ENCODE measurements at places on chromosomes 7 and 10.
A peak's percentile ranks its signal among the peaks of the same experiment; 100 is the strongest.

GRCh38 chr10:131706952-131707351 lies 193.9 kb upstream of the PPP2R2D start:
- DNase-seq: no peak

DNA sequence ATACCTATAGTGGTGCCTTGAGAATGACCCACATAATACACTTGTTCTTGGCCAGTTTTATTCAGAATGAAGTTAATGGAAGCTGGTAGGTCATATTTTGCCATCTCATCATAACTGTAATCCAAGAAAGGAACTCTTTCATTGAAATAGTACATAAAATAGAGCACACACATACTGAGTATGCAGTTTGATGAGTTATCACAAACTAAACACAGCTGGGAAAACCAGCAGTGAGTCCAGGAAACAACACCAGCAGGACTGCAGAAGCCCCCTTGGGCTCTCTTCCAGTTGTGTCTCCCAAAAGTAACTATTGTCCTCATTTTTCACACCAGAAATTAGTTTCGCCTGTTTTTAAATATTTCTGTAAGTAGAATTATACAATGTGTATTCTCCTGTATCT lies 19.8 kb upstream of the CH25H start:
- no peak for DNase-seq

- no peak for DNase-seq
These were observed 6.0 kb downstream of the PDGFA start for GRCh38 chr7:513521-514166.

- DNase-seq: no peak
These were observed 84.3 kb downstream of the GLRX3 start for GRCh38 chr10:130220251-130221185.

GRCh38 chr7:91618776-91619765 lies 261.4 kb downstream of the MTERF1 start:
- DNase-seq: no peak

DNA sequence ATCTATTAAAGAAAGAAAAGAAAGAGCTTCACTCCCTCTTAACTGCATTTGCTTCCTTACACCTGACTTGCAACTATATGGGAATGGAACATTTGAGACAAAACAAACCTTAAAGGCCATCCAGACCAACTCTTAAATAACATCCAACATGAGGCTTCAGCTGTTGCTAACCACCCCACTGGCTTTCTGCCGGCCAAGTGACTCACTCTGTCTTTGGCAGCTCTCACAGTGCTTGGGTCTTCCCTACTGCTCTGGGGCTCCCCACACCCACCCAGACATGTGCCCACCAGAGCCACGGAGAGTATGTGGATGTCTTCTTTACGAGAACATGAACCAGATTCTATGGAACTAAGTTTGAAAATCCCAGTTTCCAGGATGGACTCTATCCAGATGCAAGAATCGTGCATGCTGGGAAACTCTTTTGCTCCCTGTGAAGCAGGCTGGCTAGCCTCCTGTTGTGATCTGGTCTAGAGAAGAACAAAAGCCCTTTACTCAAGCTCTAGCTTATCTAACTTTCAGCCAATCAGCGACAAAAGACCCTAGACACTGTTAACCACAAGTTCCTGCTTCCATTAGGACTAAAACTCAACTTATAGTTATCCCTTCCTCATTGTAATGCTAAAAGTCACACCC lies 245.7 kb downstream of the TCERG1L start:
- no peak for DNase-seq

DNA sequence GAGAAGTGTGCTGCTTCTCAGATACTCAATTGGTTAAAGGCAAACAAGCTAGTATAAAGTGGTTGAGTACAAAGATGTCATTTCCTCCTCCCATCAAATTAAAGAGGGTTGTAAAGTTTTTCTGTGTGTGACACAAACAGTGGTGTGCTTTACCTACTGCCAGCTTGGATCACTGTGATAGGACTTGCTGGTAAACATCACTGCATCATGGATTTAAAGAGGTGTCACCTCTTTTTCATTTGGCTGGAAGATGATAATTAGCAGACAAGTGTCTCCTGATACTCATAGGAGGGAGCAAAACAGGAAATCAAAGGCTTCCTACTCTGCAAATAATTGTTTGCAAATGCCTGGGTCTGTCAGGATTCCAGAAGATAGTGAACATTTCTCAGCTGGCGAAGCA lies 200.5 kb downstream of the MDFIC start:
- DNase-seq: no peak

DNA sequence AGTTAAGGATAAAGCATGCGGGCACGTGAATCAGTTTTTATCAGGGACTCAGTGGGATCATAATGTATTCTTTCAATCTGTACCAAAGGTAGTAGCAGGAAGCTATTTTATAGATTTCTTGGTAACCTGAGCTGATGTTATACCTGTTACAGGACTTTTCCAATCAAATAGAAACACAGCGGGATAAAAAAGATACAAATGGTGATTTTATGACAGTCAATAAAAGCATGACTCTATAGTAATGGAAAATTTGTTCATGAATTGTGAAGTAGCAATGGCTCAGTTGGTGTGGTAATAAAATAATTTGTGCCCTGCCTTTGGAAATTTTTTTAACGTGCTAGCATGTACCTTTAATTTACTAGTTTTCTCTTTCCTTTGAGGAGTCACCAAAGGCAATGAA lies 300.7 kb upstream of the CELF2 start:
- DNase-seq: no peak

GRCh38 chr10:53675177-53675576 lies 902.6 kb upstream of the MBL2 start:
- no peak for DNase-seq

DNA sequence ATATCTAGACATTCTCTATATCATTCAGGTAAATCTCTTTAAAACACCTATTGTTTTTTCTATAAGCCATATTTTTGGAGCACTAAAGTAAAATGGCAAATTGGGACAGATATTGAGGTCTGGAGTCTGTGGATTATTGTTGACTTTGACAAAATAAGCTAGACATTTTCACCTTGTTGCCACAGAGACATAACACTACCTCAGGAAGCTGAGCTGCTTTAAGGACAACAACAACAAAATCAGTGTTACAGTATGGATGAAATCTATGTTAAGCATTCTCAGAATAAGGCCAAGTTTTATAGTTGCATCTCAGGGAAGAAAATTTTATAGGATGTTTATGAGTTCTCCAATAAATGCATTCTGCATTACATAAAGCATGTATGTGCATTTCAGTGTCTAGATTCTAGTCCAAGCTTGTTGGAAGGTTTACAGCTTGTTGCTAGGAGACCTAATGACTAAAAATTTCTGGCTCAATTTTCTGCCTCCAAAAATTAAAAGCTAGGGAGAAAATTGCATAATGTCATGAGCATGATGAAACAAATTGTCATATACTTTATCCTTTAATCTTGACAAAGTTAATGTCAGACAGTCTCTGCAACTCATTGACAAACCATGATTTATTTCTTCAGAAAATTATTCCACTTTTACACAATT lies 18.3 kb downstream of the LIPM start:
- DNase-seq: no peak

GRCh38 chr7:142298627-142299026 lies 40.8 kb upstream of the PRSS58 start:
- DNase-seq: no peak

GRCh38 chr7:76282344-76283253 lies 19.9 kb upstream of the HSPB1 start:
- no peak for DNase-seq

- DNase-seq: no peak
These were observed 14.5 kb upstream of the ZNF33B start for GRCh38 chr10:42652858-42653257.

DNA sequence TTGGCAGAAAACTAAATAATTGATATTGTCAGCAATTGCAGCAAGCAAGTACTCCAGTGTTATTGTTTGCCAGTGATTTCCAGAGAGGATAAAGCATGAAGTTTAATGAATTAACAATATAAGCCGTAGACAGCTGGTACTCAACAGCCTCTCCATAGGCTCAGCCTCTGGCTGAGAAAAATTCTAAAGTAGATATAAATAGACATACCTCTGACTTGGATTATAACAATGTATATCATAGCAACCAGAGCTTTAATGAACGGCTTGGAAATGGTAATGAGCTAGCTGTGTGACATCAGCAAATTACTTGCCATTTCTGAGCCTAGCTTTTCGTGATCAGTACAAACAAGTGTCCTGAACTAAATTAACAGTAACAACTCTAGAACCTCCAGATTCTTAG lies 1055.4 kb upstream of the AUTS2 start:
- no peak for DNase-seq

GRCh38 chr7:149772956-149773434 lies 393 bp downstream of the ZNF467 start:
- no peak for DNase-seq

GRCh38 chr7:4135301-4135700 lies 546.8 kb upstream of the FOXK1 start:
- no peak for DNase-seq

DNA sequence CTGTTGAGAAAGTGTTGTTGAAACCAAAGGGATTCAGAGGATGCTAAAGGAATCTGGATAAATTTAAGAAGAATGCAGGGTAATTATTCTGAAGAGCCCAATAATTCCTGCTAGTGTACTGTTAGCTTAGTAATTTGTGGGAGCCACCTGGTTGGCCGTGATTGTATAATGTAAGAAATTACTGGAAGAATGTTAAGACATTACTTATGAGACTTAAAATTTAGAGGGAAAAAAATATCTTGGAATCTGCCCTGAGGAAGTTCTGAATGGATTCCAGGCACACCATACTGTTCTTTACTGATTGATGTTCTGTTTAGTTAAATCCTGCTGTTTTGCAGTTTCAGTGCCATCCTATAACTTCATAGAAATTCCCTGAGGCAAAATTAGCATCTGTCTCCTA lies 155.0 kb upstream of the RHOBTB1 start:
- no peak for DNase-seq

DNA sequence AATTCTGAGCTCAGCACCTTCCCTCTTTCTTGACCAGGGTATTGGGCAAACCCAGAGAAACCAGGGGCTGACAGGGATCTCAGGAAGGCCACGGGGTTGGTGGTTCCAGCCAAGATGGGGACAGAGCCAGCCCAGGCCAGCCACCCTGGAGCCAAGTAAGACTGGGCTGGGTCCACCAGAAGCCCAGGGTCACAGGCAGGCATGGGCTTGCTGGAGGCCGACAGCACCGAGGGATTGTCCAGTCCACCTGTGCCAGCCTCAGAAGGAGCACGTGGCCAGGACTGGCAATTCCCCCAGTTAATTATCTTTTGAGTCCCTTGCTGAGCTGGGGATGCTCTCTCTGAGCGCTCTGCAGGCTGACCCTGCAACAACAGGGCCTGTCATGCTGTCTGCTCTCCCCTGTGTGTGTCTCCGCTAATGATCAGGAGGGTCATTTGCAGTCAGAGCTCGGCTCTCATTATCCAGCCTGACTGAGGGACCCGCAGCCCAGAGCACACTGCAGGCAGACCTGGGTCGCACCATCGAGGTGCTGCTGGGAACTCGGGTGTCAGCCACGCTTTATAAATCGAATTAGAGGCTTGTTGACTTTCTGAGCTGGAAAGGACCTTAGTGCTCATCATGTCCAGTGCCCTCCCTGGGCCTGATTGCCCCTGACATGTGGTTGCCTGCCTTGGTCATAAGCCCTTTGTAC lies 69.5 kb upstream of the PPIF start:
- no peak for DNase-seq

- DNase-seq: no peak
These were observed 151.5 kb downstream of the ANK3 start for GRCh38 chr10:60237977-60238758.

GRCh38 chr10:103854265-103854685 lies 1.1 kb downstream of the SH3PXD2A start:
- no peak for DNase-seq

DNA sequence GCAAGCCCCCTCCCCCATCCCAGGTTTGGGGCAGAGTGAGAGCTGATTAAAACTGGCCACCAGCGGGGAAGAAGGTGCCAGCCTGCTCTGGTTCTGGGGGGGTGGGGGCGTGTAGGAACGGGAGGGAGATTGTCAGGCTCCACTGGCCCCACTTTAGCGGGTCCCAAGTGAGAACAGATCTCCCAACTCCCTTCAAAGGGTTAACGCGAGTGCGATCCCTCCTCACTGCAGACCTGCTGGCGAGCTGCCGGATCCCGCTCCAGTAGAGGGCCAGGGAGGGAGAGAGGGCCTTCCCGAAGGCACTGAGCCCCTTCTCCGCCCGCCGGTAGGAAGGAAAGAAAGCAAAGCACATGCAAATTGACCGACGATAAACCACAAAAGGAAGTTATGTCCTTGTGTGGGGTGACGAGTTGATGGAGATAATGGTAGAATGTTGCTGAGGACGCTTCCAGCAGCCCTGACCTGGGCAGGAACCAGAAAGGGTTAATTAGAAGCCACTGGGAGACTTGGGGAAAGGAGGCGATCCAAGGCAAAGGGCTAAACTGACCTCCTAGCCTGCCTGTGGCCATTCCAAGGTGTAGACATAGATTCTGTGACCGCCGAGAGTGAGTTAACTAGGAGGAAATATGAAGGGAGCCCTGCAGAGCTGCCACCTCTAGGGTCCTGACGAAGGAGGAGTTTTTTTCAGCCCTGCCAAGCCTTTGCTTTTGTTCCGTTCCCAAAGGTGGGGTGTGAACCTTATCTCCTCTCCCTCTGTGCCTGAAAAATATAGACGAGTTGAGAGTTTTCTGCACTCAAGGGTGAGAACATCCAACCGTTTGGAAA lies 1.5 kb downstream of the NRG3 start:
- no peak for DNase-seq

DNA sequence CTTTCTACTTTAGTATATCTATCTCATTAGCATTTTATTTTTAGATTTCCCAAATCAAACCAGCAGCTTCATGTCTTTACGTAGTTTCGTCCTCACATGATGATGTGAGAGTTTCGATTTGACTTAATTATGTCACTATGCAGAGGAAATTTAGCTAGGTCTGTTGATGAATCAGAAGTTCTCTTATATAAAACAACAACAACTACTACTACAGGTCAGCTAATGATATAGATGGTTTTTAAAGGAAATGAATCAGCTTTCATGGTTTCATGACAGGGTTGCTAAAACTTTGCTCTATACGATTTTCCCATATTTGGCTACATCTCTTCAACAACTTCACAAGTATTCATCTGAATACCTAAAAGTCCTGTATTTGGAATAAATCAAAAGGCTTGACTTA lies 28.6 kb downstream of the JAZF1 start:
- DNase-seq: peak; percentile 63

DNA sequence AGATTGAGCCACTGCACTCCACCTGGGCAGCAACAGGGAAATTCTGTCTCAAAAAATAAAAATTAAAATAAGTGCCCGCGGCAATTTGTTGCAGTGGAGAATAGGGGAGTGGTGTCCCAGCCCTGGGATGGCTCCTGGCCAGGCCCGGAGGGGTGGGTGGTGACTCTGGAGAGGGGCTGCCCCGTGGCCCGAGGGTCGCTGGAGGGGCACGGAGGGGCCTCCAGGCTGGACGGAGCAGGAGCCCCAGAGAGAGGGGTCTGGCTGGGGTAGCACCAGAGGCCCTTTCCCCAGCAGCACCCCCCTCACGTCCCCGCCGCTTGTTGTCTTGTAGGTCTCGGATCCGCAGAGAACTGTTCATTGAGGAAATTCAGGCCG lies 38.6 kb upstream of the SH2B2 start:
- no peak for DNase-seq

- DNase-seq: no peak
These were observed 271.2 kb upstream of the C7orf33 start for GRCh38 chr7:148319316-148319808.
